ENCODE measurements at places on chromosomes 6 and 20. TPM values are rescaled to one million over a fixed set of nuclear protein-coding genes. Genes with fewer than 3 reads are reported as not detected.
A peak's percentile ranks its signal among the peaks of the same experiment; 100 is the strongest.

- H3K36me3 ChIP-seq: peaks cover 18% of the 10 kb centered on the region
- H3K27me3 ChIP-seq: no peaks in the 10 kb centered on the region
- DNase-seq: peak; percentile 92
- H3K27ac ChIP-seq: peak overlapping the region; percentile 93
- H3K4me1 ChIP-seq: peaks cover 9% of the 10 kb centered on the region
- peak overlapping the region; percentile 38 for H3K4me3 ChIP-seq
Observed at GRCh38 chr20:33554914-33555420, 65.1 kb downstream of the CBFA2T2 start.

DNA sequence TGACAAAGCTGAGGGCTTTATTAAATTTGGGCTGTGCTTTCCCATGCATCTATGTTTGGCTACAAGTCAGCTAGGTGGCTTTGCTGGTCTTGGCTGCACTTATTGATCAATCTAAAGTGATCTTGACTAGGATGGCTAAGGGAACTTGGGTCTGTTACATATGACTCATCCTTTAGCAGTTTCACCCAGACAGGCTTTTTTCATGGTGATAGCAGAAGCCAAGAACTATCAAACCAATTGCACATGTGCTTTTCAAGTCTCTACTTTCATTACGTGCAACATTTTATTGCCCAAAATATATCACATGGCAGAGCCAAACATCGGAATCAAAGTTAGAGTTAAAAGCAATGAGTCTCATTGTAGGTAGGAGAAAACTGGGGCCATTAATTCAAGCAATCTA lies 626.3 kb downstream of the TENT5A start:
- H3K36me3 ChIP-seq: no peaks in the 10 kb centered on the region
- H3K4me1 ChIP-seq: no peaks in the 10 kb centered on the region
- no peaks in the 10 kb centered on the region for H3K27me3 ChIP-seq
- no peak overlapping the region for H3K4me3 ChIP-seq
- no peak overlapping the region for H3K27ac ChIP-seq
- DNase-seq: no peak

DNA sequence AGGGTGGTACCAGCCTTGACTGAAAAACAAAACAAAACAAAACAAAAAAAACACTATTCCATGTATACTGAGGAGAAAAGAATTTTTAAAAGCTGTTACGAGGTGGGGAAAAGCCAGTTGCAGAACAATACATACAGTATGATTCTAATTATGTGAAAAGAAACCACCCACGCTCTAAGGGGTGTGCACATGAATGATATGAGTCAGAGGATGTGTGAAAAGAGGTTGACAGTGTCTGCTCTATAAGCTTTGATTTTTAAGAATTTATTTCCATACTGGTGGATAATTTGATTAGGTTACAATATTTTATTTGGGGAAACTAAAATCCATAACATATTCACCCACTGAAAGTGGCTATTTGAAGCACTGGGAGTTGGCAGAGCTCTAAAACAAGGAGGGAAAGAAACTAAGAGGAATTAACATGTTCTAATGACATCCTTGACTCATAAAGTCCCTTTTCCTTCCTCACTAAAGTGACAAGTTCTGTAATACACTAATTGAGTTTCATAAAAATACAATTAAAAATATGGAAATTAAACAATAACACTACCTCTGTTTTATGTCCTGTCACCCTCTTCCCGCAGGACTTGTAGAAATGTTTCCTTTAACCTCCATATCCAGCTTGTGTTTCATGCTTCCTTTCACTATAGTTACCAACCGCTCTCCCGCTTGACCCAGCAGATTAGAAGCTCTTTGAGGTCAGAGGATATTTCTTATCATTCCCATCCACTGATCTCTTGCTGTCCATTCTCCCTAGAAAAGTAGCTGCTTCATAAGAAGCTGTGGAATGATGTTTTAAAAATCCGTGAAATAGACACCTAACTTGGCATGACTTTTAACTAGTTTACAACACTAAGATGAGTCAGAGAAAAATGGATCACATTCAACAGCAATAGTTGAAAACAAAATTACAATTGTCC lies 118.6 kb upstream of the CCDC28A start:
- peak overlapping the region; percentile 83 for H3K27ac ChIP-seq
- H3K27me3 ChIP-seq: no peaks in the 10 kb centered on the region
- H3K36me3 ChIP-seq: no peaks in the 10 kb centered on the region
- H3K4me3 ChIP-seq: peak overlapping the region; percentile 64
- H3K4me1 ChIP-seq: peaks cover 44% of the 10 kb centered on the region

GRCh38 chr6:7237653-7238188 lies 75.3 kb downstream of the SSR1 start:
- H3K36me3 ChIP-seq: peaks cover 57% of the 10 kb centered on the region
- no peaks in the 10 kb centered on the region for H3K27me3 ChIP-seq
- peaks cover 23% of the 10 kb centered on the region for H3K4me1 ChIP-seq
- DNase-seq: no peak
- H3K27ac ChIP-seq: no peak overlapping the region
- no peak overlapping the region for H3K4me3 ChIP-seq

DNA sequence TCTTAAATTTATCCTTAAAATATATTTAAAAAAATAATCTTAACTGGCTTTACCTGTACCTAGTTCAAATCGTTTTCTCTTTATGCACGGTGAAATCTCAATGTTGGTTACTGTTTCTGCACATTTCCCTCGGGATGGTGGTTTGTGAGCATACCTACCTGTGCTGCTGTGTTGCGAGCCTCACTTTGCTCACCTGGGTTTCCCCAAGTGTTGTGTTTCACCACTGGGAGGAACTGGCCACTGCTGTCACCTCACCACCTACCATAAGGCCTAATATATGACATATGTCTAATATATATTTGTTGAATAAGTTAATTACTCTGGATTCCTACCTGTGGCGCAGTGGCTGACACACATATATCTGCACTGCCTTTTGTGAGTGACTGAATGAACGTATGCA lies 493.5 kb upstream of the FLRT3 start:
- H3K36me3 ChIP-seq: no peaks in the 10 kb centered on the region
- H3K4me1 ChIP-seq: no peaks in the 10 kb centered on the region
- no peaks in the 10 kb centered on the region for H3K27me3 ChIP-seq
- no peak overlapping the region for H3K4me3 ChIP-seq
- no peak for DNase-seq
- peak overlapping the region; percentile 39 for H3K27ac ChIP-seq

The TAAR9 gene
- total RNA-seq: not detected

GRCh38 chr6:83068616-83069015 lies 1.1 kb downstream of the DOP1A start:
- no peaks in the 10 kb centered on the region for H3K36me3 ChIP-seq
- H3K4me1 ChIP-seq: peaks cover 22% of the 10 kb centered on the region
- H3K27ac ChIP-seq: peak overlapping the region; percentile 17
- no peaks in the 10 kb centered on the region for H3K27me3 ChIP-seq
- H3K4me3 ChIP-seq: peak overlapping the region; percentile 85
- DNase-seq: no peak

The ZNF831 gene
- total RNA-seq: not detected

The FILIP1 gene
- total RNA-seq: 0.32 TPM
